ENCODE measurements at places on chromosomes 5 and 9.

DNA sequence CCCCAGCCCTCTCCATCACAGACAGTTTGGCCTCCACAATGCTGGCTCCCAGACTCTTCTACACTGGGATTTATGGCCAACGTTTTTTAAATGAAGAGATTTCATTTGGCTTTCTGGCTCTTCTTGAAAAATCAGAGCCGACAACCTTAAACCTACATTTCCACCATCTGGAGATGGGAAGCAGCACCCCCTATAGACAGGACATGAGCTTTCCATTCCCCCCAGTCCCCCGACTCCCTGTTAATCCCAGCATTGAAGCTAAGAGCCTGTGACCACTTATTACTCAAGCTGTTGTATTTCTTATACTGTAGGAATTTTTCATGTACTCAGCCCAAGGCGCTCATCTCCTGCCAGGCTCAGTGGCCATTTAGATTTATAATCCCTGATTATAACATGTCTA lies 34.0 kb upstream of the AFAP1L1 start:
- DNase-seq = no peak

GRCh38 chr9:34254141-34254913 lies 74.7 kb downstream of the KIF24 start:
- DNase-seq = no peak

DNA sequence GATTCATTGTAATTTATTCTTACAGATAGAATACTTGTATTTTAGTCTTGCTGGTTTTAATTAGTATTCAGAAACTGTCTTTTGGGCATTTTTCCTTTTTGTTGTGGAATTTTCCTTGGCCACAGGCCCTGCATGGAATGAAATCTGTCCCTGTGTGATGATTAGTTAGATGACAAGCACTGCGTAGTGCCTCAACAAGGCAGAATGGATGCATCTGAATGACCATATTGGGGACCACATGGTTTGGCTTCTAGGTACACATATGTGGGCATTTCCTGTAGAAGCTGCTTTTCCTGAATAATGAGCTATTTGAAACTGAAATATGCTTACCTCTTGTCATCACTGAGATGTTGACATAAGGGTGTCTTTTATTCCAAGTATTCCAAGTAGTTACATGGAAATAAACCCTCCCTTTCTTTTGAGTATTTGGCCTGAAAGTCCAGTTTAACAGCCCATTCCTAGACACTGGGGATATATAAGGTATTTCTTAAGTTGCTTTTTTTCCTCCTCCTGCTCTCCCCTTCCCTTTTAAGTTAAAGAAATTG lies 147.3 kb downstream of the YTHDC2 start:
- no peak for DNase-seq

DNA sequence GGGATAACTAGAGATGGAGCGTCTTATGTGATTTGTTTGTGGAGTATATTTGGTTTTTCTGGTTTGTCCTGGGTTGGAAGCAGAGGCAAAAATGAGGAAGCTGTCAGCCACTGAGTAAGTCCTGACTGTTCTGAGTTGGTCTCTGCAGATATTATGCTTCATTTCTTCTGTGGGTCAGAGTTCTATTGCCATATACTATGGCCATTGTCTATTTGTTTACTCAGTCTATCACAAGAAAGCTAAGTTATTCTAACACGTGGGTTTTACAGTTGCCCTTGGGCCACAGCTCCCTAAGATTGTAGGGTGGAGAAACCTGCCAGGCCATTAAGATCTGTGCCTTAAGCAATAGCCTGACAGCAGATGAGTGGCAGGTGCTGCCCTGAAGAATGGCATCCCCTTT lies 3.0 kb upstream of the CTSV start:
- DNase-seq = peak; percentile 11

DNA sequence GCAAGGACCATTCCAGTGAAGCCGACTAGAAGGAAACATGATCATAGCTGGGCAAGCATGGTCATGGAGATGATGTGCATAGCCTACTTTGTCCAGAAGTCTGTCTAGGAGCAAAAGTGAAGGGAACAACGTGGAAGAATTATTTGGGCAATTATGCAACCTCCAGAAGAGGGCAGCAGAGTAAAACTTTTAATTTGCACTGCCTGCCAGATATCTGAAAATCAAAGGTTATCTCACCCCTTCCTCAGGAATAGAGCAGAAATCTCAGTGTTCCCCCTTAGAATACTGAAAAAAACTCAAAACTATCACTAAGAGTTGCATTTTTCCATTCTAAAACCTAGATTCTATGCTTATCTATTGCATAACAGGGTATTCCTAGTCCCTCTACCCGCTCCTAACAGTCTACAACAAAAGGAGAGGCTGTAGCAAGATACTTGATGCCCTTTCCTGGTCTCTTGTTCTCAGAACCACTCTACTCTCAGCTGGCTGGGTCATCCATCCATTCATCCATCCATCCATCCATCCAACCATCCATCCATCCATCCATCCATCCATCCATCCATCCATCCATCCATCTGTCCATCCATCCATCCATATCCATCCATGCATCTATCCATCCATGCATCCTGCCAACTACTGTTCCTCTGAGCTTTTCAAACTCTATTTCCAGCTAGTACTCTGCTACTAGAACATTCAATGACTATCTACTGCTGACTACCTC lies 8.4 kb upstream of the SETD9 start:
- no peak for DNase-seq

- no peak for DNase-seq
Observed at GRCh38 chr5:11269515-11269914, 508.5 kb upstream of the DAP start.

GRCh38 chr5:143041461-143041860 lies 271.3 kb downstream of the ARHGAP26 start:
- no peak for DNase-seq

- DNase-seq = no peak
Observed at GRCh38 chr9:131100445-131100844, 4.1 kb downstream of the AIF1L start.

GRCh38 chr5:172005708-172006320 lies 624 bp downstream of the FBXW11 start:
- DNase-seq = no peak

DNA sequence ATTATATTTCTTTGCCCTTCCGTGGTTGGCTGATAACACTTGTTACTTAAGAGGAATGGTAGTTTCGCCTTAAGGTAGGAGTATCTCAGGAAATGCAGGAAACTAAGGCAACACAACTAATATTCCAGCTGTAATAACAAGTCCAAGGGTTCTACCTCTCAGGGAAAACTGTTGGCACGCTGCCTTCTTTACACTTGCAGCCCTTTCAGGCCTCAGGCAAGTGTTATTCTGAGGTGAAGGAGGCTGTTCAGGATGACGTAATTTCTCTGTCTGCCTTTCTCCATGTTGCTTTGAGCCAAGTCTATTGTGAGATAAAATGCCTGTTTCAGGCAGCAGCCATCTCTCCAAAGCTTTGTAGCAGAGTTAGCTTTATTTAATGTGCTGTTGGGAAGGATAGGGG lies 38.0 kb downstream of the VCAN start:
- DNase-seq = no peak

GRCh38 chr9:136623016-136623841 lies 39.5 kb upstream of the EGFL7 start:
- DNase-seq = no peak

- DNase-seq = no peak
Observed at GRCh38 chr5:150404941-150405816, 7.5 kb downstream of the CD74 start.

All from inflammatory macrophage treated with lipopolysaccharide for 1 hour (primary cell).